Cortex of kidney (tissue), 1 donor: ENCODE measurements at places on chromosomes 4 and X.

- no peak for DNase-seq
Observed at GRCh38 chr4:5918331-5918985, 25.6 kb upstream of the CRMP1 start.

- no peak for DNase-seq
Observed at GRCh38 chr4:34676400-34676799, 1567.9 kb downstream of the ARAP2 start.

DNA sequence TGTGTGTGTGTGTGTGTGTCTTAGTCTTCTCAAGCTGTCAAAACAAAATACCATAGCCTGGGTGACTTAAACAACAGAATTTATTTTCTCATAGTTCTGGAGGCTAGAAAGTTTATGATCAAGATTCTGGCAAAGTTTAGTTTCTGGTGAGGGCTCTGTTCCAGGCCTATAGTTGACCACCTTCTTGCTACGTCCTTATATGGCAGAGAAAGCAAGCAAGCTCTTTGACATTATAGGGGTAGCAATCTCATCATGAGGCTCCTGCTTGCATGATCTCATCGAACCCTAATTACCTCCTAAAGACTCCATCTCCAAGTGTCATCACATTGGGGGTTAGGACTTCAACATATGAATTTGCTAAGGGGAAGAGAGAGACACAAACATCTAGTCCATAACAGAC lies 6.9 kb upstream of the AFP start:
- DNase-seq: no peak

- DNase-seq: no peak
Observed at GRCh38 chr4:127145006-127145540, 487.7 kb upstream of the INTU start.

- DNase-seq: no peak
Observed at GRCh38 chr4:26375551-26375950, 54.7 kb downstream of the RBPJ start.

DNA sequence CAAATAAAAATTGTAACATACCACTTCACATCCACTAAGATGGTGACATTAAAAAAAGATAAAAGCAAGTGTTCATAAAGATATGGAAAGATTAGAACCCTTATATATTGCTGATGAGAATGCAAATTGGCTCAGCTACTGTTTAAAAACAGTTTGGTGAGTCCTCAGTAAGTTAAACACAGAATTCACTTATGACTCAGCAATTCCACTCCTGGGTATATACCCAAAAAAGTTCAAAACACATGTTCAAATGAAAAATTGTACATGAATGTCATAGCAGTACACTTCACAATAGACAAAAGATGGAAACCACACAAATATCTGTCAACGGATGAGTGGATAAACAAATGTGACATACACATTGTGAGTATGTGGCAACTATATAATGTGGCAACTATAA lies 39.0 kb downstream of the GABRA3 start:
- DNase-seq: no peak

DNA sequence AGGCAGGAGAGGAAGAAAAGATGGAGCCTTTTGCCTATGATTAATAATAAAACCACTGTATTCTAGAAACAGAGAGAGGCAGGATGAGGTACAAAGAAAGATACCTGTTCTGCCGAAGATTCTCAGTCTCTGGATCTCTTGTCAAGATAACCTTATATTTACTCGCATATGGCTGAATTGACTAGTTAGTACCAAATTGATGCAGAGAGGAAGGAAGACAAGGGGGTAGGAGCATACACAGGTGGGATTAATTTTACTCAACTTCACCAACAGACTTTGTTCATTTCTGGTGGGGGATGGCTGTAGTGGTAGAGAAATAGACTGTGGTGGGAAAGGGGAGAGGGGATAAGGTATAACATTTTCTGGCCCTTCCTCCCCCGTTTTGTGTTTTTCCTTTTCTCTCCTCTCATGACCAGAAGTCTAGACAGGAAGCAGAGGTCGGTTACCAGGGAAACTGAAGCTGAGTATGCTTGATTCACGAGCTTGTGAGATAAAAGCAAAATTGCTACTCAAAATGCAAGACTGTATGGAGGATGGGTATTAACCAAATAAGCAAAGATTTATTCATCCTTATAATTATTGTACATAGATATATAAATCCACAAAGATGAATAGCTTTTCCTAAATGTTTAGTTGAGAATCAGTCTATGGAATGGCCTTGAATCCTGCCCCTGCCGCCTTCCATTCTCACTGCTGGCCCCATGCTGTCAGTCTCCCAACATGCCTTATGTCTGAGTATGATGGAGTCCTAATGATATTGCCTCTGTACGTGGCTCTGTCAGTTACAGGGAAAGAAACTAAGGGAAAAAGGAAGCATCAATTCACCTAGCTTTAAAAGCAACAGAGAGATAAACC lies 17.8 kb upstream of the PAGE2B start:
- no peak for DNase-seq

GRCh38 chr4:2935762-2936743 lies 27.2 kb downstream of the NOP14 start:
- DNase-seq: no peak

DNA sequence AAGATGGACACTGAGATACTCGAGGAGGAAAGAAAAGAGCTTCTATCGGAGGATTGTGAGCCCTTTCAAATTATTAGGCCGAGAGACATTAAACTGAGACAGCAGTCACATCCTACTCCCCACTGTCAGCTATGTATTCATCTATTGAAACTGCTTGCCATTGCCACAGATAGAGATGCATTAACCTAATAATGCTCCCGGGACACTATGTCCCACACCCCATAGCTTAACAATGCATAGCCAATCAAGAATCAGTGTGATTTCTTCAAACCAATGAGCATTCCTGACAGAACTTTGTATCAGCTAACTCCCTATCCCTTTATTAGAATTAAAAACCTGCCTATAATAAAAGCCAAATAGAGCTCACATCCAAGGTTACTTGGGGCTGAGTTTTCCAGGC lies 118.1 kb upstream of the NEIL3 start:
- no peak for DNase-seq

- DNase-seq: no peak
Observed at GRCh38 chr4:10611673-10612072, 72.9 kb downstream of the CLNK start.
